ENCODE measurements at places on chromosomes 5 and 9.
A peak's percentile ranks its signal among the peaks of the same experiment; 100 is the strongest.

GRCh38 chr9:2093920-2094597, 78.9 kb downstream of the SMARCA2 start:
- H3K27ac ChIP-seq, result no peak overlapping the region
- H3K4me1 ChIP-seq, result peaks cover 7% of the 10 kb centered on the region
- no peak overlapping the region for H3K4me3 ChIP-seq
- peaks cover 19% of the 10 kb centered on the region for H3K36me3 ChIP-seq

DNA sequence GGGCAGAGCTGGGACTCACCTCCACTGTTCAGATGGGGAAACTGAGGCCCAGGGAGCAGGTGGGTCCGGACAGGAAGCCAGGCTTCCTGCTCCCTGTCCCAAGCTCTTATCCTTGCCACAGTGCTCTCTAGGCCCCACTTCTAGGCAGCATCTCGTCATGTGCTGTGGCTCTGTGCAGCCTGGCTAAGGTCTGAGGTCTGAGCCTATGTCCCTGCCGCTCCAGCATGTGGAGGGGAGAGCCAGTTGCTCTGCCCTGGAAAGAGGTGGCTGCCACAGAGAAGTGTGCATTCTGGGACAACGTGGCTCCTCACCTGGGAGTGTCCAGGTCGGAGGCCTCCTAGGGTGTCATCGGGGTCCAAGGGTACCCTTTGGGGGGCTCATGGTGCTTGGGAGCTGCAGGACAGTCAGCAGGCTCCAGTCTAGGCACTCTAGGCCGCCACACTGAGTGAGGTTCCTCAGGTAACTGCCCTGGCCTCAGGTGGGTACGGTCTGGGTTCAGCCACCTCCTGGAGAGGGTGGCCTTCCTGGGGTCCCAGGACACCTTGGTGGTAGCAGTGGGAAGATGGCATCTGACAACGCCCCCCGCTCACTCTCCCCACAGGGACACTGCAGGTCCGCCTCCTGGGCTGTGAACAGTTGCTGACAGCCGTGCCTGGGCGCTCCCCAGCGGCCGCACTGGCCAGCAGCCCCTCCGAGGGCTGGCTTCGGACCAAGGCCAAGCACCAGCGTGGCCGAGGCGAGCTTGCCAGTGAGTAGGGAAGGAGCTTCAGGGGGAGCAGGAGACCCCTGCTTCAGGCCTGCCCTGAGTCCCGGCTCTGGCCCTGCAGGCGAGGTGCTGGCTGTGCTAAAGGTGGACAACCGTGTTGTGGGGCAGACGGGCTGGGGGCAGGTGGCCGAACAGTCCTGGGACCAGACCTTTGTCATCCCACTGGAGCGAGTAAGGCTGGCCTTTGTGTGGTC, 10.4 kb downstream of the PKN3 start:
- H3K4me3 ChIP-seq, result no peak overlapping the region
- H3K36me3 ChIP-seq, result no peaks in the 10 kb centered on the region
- H3K4me1 ChIP-seq, result no peaks in the 10 kb centered on the region
- H3K27ac ChIP-seq, result no peak overlapping the region
- no peak for DNase-seq
- H3K27me3 ChIP-seq, result no peaks in the 10 kb centered on the region

- peak; percentile 38 for DNase-seq
- no peaks in the 10 kb centered on the region for H3K27me3 ChIP-seq
- no peaks in the 10 kb centered on the region for H3K36me3 ChIP-seq
- H3K4me1 ChIP-seq, result no peaks in the 10 kb centered on the region
- no peak overlapping the region for H3K4me3 ChIP-seq
Measured at GRCh38 chr9:79371948-79372555, 199.7 kb upstream of the TLE4 start.

GRCh38 chr5:647727-648126, 35.6 kb downstream of the CEP72 start:
- H3K36me3 ChIP-seq, result no peaks in the 10 kb centered on the region
- H3K27me3 ChIP-seq, result no peaks in the 10 kb centered on the region
- H3K27ac ChIP-seq, result no peak overlapping the region
- DNase-seq, result no peak

- H3K4me3 ChIP-seq, result no peak overlapping the region
- H3K27ac ChIP-seq, result no peak overlapping the region
- H3K4me1 ChIP-seq, result peaks cover 14% of the 10 kb centered on the region
- no peaks in the 10 kb centered on the region for H3K27me3 ChIP-seq
- no peak for DNase-seq
- H3K36me3 ChIP-seq, result peaks cover 15% of the 10 kb centered on the region
Measured at GRCh38 chr9:100108559-100108958, 9.5 kb downstream of the INVS start.
